ENCODE measurements at places on chromosomes 2 and 18.

DNA sequence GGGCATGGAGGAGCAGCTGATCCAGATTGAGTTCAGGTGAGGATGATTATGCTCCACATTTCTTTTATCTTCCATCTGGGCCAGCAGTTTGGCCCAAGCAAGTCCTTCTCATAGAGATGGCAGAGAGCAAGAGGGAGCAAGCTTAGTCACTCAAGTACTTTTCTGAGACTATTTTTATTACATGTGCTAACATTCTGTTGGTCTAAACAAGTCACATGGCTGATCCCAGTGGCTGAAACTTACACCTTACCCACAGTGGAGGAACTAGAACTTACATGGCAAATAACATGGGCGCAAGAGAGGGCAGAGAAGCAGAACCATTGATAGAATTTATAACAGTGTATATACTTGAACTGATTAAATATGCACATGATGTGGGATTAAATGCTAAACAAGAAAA, 105.7 kb downstream of the KYNU start:
- no peak for DNase-seq

- peak; percentile 68 for DNase-seq
These were observed 18.9 kb upstream of the WDR33 start for GRCh38 chr2:127829845-127830246.

- DNase-seq: no peak
These were observed 299.3 kb downstream of the RND3 start for GRCh38 chr2:150188177-150188576.

GRCh38 chr2:119311371-119311770, 55.3 kb downstream of the C2orf76 start:
- DNase-seq: no peak

DNA sequence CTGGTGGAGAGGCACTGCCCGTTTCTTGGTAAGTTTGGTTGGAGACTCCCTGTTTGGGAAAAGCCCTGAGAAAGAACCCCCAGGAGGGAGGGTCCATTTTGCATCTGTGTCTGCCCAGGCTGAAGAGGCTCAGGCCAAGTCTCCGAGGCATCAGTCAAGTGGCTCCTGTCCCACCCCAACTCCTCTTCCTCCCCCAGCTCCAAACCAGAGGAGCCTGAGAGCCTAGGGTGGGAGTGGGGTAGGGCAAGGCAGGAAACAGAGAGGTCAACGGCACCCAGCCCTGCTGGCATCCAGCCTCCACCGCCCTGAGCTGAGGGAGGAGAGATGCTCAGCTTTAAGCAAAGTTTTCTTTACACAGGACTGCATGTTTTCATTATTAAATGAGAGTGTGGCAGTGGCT, 38.2 kb downstream of the CYP27C1 start:
- no peak for DNase-seq

- DNase-seq: no peak
These were observed 118.1 kb downstream of the NCK2 start for GRCh38 chr2:105862843-105863242.

All from activated naive CD8-positive, alpha-beta T cell treated with anti-CD3 and anti-CD28 coated beads, Interleukin-2, amount 50 U/mL, for 24 hours (primary cell).